Hippocampal formation (tissue), 2 donors: ENCODE measurements at places on chromosomes 2 and 18.

- DNase-seq = no peak
Measured at GRCh38 chr2:220424561-220424960, 797.1 kb downstream of the SLC4A3 start.

- DNase-seq = no peak
Measured at GRCh38 chr2:108355906-108356734, 21.6 kb upstream of the SULT1C4 start.

DNA sequence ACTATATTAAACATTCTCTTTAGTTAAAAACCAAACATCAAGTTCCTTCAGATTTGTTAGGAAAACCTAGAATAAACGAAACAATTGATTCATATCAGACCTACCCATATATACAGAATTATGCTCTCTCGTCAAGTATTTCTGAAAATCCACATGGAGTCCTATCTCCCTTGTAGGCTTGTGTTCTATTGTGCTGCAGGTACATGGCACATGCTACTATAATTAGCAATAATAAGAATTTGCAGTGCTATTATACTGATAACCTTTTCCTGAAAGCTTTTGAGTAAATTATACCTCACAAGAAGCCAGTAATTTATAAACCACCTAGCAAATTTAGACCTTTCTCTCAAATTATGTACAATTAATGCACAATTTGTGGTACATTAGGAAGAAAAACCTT, 158.6 kb upstream of the STK17B start:
- DNase-seq = no peak

DNA sequence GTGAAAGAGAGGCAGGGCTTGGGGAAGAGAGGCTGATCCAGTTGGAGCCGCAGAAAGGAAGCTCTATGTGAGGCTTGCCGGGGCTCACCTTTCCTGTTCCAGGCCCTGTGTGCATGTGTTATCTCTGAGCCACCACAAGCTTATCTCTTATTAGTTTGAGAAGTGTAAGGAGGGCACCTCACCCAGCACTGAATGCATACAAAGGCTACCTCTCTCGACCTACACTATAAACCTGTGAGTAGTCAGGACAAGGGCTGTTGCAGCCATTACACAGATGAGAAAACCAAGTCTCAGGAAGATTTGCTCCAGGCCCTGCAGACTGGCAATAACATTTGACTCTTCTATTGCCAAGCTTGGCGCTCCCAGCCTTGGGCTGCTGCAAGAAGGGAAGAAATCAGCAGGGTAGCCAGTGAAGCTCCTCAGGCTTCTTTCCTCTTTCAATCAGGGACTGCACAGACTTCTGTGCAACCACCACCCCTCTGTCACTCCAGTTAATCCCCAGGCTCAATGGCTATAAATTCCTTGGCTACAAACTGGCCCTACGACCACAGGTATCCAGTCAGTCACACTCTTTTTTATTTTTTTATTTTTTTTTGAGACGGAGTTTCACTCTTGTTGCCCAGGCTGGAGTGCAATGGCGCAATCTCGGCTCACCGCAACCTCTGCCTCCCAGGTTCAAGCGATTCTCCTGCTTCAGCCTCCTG, 73.8 kb downstream of the CLHC1 start:
- DNase-seq = no peak

GRCh38 chr2:207200136-207200535, 34.4 kb upstream of the KLF7 start:
- no peak for DNase-seq

DNA sequence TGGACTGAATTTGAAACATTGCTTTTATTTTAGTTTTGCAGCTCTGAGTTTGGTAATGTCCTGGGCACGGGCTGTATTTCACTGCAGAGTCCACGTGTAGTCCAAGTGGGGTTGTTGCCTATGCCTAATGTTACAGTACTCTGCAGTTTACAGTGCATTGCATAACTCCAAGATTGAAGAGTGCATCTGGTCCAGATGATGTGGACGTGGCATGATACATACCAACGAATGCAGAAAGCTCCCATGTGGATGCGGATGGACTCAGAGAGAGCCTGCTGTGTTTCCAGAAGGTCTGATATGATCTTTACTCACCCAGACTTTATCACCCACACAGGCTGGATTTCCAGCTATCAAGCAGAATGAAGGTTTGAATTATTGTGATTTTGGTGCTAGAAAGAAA, 44.4 kb upstream of the CCDC68 start:
- no peak for DNase-seq

DNA sequence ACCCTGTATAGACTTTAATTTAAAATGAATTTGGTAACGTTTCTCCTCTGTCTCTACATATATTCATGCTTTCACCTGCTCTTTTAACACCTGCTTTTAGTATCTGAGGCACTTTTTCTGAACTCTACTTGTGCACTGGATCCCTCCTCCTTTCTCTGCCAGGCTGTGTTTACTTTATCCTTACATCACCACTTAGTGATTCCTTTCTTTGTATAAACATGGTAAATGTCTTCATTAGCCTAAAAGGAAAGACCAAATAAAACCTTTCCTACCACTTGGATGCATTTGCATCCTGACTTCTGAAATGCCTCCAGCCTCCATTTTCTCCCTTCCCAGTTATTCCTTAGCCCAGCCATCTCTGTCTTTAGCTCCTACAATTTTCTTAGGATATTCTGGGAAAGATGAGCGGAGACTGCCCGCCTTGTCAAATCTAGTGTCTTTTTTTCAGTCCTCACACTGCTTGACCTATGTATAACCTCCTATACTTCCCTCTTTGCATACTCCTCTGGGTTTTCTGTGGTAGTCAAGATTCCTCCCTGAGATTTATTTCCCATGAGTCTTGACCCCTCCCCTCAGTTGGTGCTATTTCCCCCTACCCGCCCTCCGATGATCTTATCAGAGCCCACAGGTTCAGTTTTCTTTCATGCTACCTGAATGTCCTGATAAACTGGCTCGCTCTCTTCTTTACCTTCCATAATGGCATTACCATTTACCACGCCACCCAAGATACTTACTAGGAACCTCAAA, 44.8 kb downstream of the REL start:
- no peak for DNase-seq

GRCh38 chr2:8502316-8502715, 179.5 kb upstream of the ID2 start:
- no peak for DNase-seq

GRCh38 chr2:1268034-1268433, 145.2 kb upstream of the TPO start:
- no peak for DNase-seq

DNA sequence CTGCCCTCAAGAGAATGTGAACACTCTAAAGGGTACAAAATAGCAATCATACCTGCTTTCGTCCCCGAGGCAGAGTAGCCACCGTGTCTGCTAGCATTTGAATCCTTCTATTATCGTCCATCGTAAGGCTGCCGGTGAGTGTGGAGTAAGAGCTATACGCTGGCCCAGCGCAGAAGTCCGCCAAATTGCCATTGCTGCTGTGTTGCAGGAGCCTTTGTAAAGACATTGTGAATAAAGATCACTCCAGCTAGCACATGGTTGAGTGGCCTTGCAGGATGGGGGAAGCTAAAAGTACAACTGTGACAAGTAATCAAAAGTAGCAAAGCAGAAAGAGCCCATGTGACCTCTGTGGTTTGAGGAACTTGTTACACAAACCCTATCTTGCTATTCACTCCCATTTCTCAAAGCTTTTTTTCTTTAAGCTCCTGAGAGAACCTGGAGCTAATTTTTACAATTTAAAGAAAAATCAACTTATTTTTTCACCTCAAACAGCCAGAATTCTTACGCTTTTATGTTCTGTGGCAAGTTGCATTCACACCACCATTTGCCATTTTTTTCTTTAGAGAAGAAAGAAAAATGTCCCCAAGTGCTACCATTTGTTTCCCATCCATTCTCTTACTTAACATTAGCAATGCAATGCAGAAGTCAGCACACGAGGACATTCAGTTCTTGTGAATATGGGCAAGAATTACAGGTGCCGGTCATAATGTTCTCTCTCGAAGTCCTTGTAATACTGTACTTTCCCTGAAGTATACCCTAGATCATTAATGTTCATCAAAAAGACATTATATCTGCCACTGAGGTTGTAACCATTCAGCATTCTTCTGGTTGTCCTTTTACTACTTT, at the start of gene CYTIP:
CYTIP (minus strand) TSS at position 295 of the 846 bp plus-strand sequence; CDS start at position 226, 69 bp downstream.
- no peak for DNase-seq

DNA sequence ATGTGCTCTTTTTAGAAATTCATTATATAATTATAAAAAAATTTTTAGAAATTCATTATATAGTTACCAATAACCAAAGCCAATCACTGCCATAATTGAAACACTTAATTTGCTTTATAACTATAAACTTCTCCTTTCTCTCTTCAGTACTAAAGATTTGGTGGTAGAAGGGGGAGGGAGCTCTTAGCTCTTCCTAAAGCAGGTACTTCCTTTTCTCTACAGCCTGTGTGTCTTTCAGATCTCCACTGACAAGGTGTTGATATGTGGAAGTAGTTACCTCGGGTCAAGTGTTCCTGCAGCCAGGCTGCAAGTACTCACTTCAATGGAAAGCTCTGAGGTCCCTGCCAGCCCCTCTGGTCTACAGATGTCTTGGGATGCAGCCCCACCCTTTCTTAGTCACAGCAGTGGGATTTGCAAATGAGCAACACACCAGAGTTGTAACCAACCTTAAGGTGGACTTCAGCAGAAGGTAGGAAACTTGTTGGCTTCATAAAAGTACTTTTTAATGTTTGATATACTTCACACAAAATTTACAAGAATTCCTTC, 690.0 kb downstream of the ARHGAP15 start:
- DNase-seq = no peak

DNA sequence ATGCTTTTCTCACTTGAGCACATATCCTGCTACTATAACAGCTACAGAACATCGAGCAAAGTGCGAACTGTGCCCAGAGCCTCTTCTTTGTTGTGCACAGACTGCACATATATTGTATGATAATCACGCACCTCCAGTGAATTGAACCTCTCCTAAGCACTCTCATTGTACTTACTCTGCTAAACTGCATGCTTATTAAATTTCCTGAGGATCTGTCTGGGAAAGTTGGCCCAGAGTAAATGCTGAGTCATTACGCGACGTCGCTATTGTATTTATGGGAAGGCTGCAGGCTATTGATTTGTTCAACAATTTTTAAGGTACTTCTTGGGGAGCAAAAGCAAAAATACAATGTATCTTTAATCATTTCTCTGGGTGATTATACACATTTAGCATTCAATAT, 399.6 kb upstream of the DSEL start:
- no peak for DNase-seq

- no peak for DNase-seq
Measured at GRCh38 chr2:52416340-52416739, 1351.3 kb upstream of the CHAC2 start.

GRCh38 chr18:37509600-37509999, 56.0 kb downstream of the CELF4 start:
- DNase-seq = no peak

DNA sequence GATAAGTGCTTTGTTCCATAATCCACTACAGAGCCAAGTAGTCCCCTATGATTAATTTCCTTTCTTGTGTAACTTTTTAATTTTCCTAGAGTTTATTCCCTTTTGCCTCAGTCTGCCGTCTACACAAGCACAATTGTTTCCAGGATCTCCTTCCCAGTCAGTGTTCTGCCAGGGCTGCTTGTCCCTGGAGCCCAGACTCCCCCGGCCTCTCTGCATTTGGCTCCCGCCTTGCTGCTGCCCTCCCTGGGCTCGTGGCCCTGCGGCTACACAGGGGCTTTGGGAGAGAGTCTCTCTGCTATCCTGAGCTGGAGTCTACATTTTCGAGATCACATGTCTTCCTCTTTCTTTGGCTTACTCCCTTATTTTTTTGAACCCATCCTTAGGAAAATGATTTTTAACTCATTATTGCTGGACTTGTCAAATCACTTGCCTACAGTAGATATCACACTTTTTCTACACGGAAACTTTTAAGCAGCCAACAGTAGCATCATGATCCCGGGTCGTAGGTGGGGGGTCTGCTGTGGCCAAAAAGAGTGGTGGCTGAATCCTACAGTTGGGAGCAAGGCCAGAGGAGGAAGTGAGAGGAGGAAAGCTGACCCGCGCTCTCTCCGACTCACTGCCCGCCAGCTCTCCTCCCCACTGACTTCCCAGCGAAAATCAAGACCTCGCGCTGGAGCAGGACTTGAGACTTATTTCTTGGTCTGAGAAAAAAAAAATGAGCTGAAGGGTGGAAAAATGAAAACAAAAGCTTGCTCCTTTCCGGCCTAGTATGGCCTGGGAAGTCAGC, 9.4 kb downstream of the FBLN7 start:
- DNase-seq = no peak

GRCh38 chr2:108632332-108633160, 86.7 kb upstream of the RANBP2 start:
- DNase-seq = no peak

DNA sequence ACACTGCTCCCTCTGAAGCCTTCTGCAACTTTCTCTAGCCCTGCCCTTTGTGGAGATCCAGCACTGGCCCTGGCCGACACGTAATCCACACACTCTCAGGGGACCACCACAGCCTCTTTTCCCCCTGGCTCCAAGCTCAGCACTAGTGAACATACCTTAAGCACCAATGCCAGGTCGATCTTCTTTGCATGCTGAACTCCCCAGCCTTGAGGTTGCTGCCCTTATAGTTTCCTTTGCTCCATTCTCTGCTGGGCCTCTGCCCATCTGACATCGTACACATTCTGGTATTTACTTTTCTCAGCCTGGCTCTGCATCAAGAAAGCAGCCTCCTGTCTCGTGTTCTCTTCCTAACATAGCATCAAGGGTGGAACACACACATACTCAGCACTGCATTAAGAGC, 361.5 kb downstream of the LPIN1 start:
- DNase-seq = no peak

DNA sequence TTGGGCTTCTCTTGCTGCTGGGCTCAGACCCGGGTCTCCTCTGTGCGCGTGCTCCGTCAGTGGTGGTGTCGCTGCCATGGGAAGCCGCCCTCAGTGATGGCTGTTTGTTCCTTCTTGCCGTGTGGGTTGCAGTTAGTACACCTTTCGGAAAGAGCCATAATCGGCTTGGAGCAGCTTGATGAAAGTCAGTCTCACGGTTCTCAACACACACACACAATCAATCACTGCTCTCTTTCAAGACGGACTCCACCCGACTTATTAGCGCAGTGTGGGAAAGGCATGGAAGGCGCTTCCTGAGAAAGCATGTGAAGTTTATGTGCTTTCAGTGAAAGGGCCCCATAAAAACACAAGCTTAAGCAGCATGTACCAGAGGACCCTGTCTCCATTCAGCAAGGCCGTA, 64.1 kb downstream of the SOX11 start:
- no peak for DNase-seq

GRCh38 chr2:62596061-62596921, 90.3 kb upstream of the TMEM17 start:
- no peak for DNase-seq
